ENCODE measurements at places on chromosomes 12 and 14.

GRCh38 chr14:24857277-24857676 lies 192.7 kb downstream of the STXBP6 start:
- no peak for DNase-seq

- DNase-seq, result peak; percentile 37
These were observed 1.2 kb downstream of the PAWR start for GRCh38 chr12:79689477-79690141.

DNA sequence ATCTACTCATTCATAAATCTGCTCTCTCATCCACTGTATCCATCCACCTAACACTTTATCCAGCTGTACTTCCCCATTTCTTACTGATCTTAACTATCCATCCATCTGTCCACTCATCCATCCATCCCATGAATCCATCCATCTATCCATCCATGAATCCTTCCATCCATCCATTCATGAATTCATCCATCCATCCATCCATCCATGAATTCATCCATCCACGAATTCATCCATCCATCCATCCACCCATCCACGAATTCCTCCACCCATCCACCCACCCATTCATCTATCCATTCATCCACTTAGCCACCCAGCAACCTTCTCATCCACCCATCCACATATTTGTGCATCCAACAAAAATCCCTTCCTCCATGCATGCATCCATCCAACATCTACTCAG lies 128.6 kb upstream of the MYL2 start:
- no peak for DNase-seq

GRCh38 chr12:22624548-22624869 lies 462 bp upstream of the ETNK1 start:
- DNase-seq, result no peak

DNA sequence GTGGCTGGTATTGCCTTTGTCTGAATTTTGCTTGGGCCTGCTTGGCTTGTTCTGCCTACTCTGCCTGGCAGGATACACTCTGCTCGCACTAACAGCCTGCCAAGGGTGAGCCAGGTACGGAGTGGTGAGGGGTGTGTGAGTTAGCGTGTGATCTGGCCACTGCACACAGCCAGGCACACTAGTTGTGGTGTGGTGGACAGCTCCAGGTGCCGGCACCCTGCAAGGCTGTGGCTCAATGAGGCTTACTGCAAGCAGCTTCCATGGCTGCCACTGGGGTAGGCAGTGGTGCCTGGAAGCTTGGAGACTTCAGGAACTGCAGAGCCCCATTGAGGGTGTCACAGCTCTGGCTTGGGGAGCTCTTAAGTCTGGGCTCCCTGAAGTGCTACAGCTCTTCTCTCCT lies 87.4 kb downstream of the GPHN start:
- DNase-seq, result no peak

GRCh38 chr12:72631926-72632685 lies 359.9 kb downstream of the TRHDE start:
- no peak for DNase-seq

GRCh38 chr14:34420547-34421150 lies 41.4 kb downstream of the SPTSSA start:
- DNase-seq, result no peak

DNA sequence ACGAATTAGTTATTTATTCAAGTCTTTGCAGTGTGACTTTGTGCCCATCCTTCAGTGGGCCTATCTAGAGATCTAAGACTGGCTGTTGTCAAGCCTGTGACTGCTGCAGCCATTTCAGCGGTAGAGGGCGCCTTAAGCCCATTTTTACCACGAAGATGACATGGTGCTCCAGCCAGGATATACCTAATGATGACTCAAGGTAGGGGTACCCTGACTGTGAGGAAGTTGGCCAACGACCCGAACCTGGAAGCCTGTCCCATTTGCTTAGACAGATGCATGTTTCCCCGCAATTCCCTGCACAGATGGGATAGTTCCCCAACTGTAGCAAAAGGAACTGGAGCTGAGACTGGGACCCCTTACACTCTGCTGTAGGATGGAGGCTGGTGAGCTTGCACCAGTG lies 41.3 kb downstream of the RAB3IP start:
- DNase-seq, result peak; percentile 38

GRCh38 chr14:26993556-26993955 lies 395.7 kb upstream of the NOVA1 start:
- DNase-seq, result no peak

DNA sequence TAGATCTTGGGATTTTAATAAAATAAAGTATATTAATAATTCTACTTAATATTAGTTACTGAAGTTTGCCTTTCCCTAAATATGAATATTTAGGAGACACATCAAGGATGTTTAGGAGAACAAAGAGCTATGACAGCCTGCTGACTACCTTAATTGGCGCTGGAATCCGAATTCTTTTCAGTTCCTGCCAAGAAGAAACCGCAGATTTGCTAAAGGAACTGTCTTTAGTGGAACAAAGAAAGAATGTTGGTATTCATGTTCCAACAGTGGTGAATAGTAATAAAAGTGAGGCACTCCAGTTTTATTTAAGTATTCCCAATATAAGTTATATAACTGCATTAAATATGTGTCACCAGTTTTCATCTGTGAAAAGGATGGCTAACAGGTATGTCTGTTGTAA lies 54.5 kb downstream of the MIS18BP1 start:
- DNase-seq, result no peak

GRCh38 chr14:94330432-94330831 lies 7.3 kb upstream of the SERPINA6 start:
- DNase-seq, result no peak

DNA sequence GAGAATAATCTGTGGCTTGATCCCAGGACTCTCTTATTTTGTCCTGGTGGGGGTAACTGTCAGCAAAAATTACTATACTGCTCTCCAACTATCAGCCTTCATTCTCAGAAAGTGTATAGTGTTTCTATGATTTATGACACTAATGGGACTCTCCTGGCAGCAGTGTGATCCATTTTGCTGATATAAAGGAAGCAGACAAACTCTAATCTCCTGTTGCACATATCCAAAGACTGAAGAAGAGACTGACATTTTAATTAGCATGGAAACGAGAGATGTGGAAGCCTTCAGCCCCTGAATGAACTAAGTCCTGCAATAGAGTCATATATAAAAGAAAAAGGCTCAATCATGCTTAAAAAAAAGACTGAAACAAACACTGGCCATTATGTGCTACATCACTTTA lies 127.8 kb upstream of the SSTR1 start:
- no peak for DNase-seq

DNA sequence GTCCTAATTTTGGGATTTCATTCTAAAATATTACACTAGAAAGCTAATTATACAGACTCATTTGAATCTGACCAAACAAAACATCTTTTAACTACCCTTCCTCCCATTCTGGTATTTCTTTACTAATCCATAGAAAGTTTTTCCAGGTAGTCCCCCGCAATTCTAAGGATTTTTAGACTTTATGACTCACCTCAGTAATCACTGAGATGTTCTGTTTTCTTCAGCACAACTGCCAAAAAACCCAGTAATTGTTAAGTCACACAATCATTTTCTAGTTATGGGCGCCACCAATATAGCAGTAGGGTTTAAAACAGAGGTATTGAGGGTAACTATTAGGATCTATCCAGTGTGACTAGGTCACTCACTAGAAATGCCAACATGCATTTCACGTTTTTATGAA lies 1.6 kb upstream of the ARID4A start:
- peak; percentile 35 for DNase-seq
